ENCODE measurements at places on chromosomes 2 and 18. TPM values are rescaled to one million over a fixed set of nuclear protein-coding genes. Genes with fewer than 3 reads are reported as not detected.

- H3K36me3 ChIP-seq, result no peaks in the 10 kb centered on the region
- no peak overlapping the region for H3K4me3 ChIP-seq
- H3K27ac ChIP-seq, result no peak overlapping the region
- peaks cover 17% of the 10 kb centered on the region for H3K4me1 ChIP-seq
Observed at GRCh38 chr2:97656905-97657587, 6.8 kb downstream of the ACTR1B start.

DNA sequence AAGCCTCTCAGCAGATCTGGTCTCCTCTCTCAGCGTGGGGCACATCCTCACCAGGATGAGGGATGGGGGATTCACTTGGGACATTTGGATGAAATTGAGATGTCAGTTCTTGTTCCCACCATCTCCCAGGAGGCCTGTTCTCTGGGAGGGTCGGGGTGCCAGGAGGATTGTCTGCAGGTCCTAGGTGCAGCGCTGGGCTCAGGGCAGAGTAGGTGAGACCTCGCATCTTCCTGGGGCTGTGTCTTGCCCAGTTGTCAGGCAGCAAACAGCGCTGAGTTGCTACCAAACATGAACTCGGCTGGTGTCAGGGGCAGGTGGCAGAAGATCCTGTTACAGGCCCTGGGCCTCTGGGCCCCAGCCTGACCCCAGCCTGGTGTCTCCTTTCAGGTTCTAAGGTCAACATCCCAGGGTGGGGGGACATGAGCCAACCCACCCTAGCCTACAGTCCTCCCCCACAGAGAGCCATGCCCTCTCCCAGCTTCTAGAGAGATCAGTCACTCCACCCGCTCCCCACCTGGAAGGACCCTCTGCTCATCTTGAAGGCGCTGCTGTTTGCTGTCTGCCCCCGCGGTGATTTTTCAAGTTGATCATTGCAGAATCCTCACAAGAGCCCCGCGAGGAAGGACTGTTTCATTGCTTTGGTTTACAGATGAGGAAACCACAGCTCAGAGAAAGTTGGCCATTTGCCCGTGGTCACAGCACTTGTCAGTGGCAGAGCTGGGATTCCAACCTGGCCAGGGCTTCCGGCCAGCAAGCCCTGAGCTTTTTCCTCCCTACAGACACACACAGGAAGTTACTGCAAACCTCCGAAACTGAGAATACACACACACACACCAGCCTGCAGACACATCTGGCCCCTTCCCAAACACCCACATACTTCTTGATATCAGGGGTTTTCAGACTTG, 83.9 kb downstream of the STPG4 start:
- H3K36me3 ChIP-seq, result peaks cover 22% of the 10 kb centered on the region
- peak; percentile 26 for DNase-seq
- no peaks in the 10 kb centered on the region for H3K27me3 ChIP-seq

GRCh38 chr2:69615969-69616368, 27.6 kb downstream of the AAK1 start:
- peaks cover 49% of the 10 kb centered on the region for H3K36me3 ChIP-seq
- H3K4me3 ChIP-seq, result no peak overlapping the region
- no peaks in the 10 kb centered on the region for H3K27me3 ChIP-seq

DNA sequence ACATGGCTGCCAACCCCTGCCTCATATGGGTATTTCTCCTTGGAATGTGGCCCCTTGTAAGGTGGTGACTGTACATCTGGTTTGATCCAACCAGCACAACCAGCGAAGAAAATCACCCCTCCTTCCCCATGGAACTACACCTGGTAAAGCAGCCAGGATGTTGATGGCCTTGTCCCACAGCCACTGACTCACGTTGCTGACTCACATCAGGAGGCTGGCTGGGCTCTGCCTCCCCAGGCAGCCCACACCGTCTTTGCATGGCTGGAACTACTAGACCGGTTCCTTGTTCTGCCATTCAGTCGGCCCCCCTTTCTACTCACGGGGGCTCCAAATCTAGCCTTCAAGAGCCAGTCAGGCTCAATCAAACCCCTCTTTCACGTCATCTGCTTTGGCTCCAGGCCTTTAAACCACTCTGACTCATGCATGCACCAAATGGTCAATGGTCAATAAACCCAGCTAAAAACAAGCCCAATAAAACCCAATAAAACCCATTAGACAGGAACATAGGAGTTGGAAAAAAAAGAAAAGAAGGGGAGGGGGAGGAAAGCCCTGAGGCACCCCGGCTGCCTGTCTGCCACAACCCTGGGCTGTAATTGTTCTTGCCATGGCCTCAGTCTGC, 114.8 kb downstream of the PLB1 start:
- H3K27ac ChIP-seq, result peak overlapping the region; percentile 56
- H3K36me3 ChIP-seq, result no peaks in the 10 kb centered on the region
- H3K27me3 ChIP-seq, result no peaks in the 10 kb centered on the region
- H3K4me1 ChIP-seq, result peaks cover 16% of the 10 kb centered on the region
- no peak for DNase-seq

The CRYGD gene
- polyA plus RNA-seq, result not detected

DNA sequence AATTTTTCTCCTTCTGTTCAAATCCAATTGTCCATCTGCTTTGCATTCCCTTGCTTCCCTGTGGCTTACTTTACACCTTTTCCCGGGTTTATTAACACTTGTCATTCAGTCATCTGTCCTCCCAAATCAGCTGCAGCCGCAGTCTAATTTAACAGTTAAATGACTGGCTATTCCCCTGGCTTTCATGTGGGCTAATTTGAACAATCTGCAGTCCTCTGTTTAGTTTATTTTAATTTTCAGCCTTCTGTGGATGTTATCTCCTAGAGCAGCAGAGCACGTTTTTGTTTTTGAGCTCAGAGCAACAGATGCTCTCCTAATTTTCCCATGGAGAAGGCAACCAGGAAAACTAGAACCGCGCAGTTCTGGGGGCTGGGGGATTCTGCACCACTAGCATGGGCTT, 55.0 kb downstream of the MEP1B start:
- H3K27me3 ChIP-seq, result peaks cover 10% of the 10 kb centered on the region
- H3K4me1 ChIP-seq, result no peaks in the 10 kb centered on the region

DNA sequence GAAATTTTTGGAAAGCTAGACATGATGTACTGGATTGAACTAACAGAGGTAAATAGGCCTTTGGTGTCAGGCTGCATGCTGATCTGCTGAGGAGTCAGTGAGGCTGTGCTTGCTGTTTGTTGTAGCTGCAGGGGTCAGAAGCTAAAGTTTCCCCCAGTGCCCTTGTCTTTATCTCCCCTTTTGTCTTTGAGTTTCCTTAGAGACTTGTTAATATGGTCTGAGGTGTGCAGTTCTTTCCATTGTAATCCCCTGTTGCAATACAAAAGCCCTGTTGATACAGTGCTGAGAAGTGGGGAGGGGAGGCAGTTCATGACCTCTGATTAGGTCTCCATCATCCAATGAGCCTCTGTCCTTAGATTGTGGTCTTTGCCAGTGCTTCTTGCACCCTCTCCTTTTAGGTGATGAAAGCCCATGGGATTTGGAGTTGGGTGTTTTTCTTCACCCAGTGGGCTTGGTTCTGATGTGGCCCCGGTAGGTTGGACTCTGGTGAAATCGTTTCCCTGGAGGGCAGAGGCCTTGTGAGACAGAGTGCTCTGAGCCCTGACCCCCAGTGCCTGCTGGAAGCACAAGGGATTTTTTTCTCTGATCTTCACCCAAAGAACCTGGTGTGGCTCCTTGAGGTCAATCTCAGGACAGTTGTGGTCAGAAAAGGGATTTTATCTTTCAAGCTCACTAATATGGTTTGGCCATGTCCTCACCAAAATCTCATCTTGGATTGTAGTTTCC, 163.1 kb downstream of the TMEM18 start:
- H3K27me3 ChIP-seq, result no peaks in the 10 kb centered on the region
- H3K4me1 ChIP-seq, result no peaks in the 10 kb centered on the region
- no peaks in the 10 kb centered on the region for H3K36me3 ChIP-seq
- DNase-seq, result no peak
- no peak overlapping the region for H3K4me3 ChIP-seq

GRCh38 chr2:26197516-26197915, 24.6 kb downstream of the GAREM2 start:
- peaks cover 94% of the 10 kb centered on the region for H3K36me3 ChIP-seq
- no peak overlapping the region for H3K27ac ChIP-seq
- H3K27me3 ChIP-seq, result no peaks in the 10 kb centered on the region
- no peak overlapping the region for H3K4me3 ChIP-seq

GRCh38 chr2:220601674-220602073, 970.4 kb downstream of the EPHA4 start:
- H3K4me1 ChIP-seq, result no peaks in the 10 kb centered on the region
- no peak overlapping the region for H3K27ac ChIP-seq
- H3K27me3 ChIP-seq, result no peaks in the 10 kb centered on the region
- H3K36me3 ChIP-seq, result no peaks in the 10 kb centered on the region

DNA sequence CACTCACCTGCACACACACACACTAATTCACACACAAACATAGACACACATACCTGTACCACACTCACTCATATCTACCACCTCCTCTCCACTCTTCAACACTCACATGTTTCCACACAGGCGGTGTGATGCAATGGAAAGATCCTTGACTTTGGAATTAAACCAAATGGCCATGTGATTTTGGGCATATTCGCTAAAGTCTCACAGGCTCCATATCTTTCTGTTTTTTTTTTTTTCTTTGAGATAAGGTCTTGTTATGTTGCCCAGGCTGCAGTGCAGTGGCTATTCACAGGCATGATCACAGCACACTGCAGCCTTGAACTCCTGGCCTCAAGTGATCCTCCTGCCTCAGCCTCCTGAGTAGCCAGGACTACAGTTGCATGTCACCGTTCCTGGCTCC, 91.1 kb upstream of the MEX3C start:
- no peak for DNase-seq
- H3K36me3 ChIP-seq, result no peaks in the 10 kb centered on the region
- no peaks in the 10 kb centered on the region for H3K4me1 ChIP-seq
- H3K4me3 ChIP-seq, result no peak overlapping the region
- no peak overlapping the region for H3K27ac ChIP-seq

- no peak overlapping the region for H3K4me3 ChIP-seq
- no peak overlapping the region for H3K27ac ChIP-seq
- DNase-seq, result no peak
- H3K4me1 ChIP-seq, result no peaks in the 10 kb centered on the region
Observed at GRCh38 chr2:237192881-237193280, 107.2 kb downstream of the COPS8 start.

DNA sequence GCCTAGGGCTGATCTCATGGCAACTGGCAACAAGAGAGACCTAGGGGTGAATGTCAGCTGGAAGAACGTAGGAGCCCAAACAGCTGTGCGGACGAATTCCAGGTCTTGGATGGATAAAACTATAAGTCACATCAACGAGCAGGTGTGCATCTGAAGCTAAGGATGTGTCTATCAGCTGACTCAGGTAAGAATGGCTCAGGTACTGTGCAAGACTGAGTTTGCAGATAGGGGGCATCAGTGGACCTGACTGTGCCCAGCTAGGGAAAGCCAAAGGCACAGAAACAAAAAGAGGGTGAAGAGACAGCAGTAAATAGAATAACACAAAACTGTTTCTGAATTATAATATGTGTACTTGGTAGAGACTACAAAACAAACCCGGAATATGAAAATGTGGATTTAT, 357.3 kb downstream of the ZEB2 start:
- H3K4me3 ChIP-seq, result no peak overlapping the region
- no peaks in the 10 kb centered on the region for H3K27me3 ChIP-seq
- DNase-seq, result peak; percentile 42
- no peaks in the 10 kb centered on the region for H3K36me3 ChIP-seq
- H3K27ac ChIP-seq, result no peak overlapping the region

The TBR1 gene
- not detected for polyA plus RNA-seq

The DTNA gene
- polyA plus RNA-seq, result not detected

The CD28 gene
- 29.3 TPM for polyA plus RNA-seq

DNA sequence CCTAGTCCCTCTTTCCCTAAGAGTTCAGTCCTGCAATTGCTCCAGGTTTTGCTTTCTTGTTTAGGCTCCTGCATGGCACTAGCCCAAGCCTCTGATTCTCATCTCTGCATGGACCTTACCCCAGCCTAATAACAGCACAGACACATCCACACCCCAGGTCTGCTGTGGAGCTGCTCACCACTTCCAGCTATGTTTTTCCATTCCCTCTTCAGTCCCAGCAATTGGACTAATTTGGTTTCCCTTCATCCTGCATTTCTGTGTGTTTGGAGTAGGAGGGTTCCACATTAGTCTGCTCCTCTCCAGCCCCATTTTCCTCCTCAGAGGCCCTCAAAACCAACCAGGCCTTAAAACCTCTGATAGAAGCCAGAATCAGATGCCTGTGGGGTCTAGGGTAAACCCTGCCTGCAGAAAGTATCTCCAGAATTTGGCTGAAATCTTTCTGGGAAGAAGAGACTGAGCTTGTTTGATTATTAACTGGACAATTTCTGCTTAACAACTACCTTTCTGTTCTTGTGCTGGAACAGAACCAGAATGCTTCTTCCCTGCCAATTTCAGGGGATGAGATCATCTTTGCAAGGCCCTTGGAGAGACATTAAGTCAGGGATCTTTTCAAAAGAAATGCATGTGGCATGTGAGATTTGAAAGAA, 95.9 kb downstream of the GFPT1 start:
- no peak for DNase-seq
- no peak overlapping the region for H3K4me3 ChIP-seq
- H3K27ac ChIP-seq, result no peak overlapping the region

GRCh38 chr2:1979569-1979968, 235.3 kb upstream of the PXDN start:
- H3K27me3 ChIP-seq, result peaks cover 13% of the 10 kb centered on the region
- no peak overlapping the region for H3K27ac ChIP-seq
- H3K4me3 ChIP-seq, result no peak overlapping the region
- no peaks in the 10 kb centered on the region for H3K36me3 ChIP-seq
- H3K4me1 ChIP-seq, result no peaks in the 10 kb centered on the region

The SP5 gene
- polyA plus RNA-seq, result not detected

The TEX44 gene
- not detected for polyA plus RNA-seq

The CCDC150 gene
- polyA plus RNA-seq, result not detected

GRCh38 chr2:143684551-143685320, 555.5 kb downstream of the ARHGAP15 start:
- H3K27ac ChIP-seq, result peak overlapping the region; percentile 40
- no peak for DNase-seq
- H3K4me3 ChIP-seq, result no peak overlapping the region

DNA sequence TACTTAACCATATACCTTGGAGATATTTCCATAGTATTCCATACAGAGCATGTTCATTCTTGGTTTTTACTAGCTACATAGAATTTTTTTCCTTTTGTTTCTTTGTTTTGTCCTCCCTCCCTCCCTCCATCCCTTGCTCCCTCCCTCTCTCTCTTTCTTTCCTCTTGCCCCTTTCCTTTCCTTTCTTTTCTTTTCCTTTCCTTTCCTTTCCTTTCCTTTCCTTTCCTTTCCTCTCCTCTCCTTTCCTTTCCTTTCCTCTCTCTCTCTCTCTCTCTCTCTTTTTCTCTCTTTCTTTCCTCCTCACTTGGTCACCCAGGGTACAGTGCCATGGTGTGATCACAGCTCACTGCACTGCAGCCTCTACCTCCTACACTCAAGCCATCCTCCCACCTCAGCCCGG, 28.3 kb downstream of the RPL37A start:
- no peaks in the 10 kb centered on the region for H3K4me1 ChIP-seq
- H3K36me3 ChIP-seq, result no peaks in the 10 kb centered on the region
- no peaks in the 10 kb centered on the region for H3K27me3 ChIP-seq
- DNase-seq, result no peak
- no peak overlapping the region for H3K4me3 ChIP-seq
- no peak overlapping the region for H3K27ac ChIP-seq

Data from naive thymus-derived CD8-positive, alpha-beta T cell (primary cell).